ENCODE measurements at places on chromosomes 12 and 14.
A peak's percentile ranks its signal among the peaks of the same experiment; 100 is the strongest.

DNA sequence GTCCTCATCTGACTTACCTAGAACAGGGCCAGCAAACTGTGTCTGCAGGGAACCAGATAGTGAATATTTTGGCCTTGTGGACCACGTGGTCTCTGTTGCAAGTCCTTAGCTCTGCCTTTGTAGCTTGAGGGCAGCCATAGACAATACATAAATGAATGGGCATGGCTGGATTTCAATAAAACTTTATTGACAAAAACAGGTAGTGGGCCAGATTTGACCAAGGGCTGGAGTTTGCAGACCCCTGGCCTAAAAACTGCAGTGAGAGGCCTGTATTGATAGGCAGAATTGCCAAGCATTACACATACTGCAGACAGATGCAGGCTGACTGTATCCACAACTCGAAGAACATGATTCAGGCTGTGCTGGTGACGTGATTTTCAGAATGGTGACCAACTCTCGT, 25.3 kb downstream of the CCDC63 start:
- DNase-seq = no peak

- DNase-seq = no peak
These were observed 546.2 kb upstream of the ATP2B1 start for GRCh38 chr12:90254796-90255195.

DNA sequence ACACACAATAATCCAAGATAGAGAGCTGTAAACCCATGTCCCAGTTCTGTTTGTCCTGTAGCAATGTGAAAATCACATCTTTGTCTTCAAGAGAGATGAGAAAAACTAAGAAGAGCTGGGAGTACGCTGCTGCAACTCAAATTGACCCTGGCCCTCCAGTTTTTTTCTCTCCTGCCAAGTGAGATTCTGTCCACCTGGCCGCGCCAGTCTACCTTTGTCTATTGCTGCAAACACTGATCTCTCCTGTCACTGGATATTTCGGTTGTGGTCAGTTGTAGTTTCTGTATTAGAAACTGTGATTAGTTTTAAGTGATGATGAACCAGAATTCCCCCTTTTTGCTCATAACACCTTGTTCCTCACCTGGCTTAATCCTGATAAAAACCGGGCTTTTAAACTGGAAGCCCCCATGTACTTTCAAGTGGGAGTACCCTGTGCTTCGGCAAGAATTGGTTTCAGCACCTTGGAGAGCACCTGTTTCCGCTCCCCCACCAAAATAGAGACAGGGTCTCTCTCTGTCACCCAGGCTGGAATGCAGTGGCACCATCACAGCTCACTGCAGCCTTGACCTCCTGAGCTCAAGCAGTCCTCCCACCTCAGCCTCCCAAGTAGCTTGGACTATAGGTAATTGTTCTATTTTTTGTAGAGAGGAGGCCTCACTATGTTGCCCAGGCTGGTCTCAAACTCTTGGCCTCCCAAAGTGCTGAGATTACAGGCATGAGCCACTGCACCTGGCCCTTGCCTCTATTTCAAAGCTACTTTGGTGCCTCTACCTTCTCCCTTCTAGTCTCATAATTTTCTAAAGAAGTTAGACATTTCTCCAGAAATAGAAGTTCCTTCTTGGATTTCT, 156.8 kb downstream of the PHETA1 start:
- DNase-seq = no peak

DNA sequence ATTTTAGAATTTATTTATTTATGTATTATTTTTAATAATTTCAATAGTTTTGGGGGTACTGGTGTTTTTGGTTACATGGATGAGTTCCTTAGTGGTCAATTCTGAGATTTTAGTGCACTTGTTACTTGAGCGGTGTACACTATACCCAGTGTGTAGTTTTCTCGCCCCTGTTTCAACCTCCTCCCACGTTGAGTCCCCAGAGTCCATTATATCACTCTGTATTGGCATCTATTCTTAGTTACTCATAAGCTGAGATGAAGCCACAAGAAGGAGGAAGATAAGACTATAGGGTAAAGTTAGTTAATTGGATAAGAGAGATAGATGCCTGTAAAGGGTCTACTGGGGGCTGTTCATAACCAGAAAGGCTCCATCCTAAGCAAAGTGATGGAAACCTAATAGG, 4.0 kb downstream of the C1S start:
- no peak for DNase-seq

- DNase-seq = no peak
These were observed 29.0 kb downstream of the LTBP2 start for GRCh38 chr14:74582910-74583581.

- DNase-seq = peak; percentile 15
These were observed 28.6 kb downstream of the FIGNL2 start for GRCh38 chr12:51819736-51820525.

GRCh38 chr12:16002880-16003279, 91.7 kb downstream of the DERA start:
- no peak for DNase-seq

DNA sequence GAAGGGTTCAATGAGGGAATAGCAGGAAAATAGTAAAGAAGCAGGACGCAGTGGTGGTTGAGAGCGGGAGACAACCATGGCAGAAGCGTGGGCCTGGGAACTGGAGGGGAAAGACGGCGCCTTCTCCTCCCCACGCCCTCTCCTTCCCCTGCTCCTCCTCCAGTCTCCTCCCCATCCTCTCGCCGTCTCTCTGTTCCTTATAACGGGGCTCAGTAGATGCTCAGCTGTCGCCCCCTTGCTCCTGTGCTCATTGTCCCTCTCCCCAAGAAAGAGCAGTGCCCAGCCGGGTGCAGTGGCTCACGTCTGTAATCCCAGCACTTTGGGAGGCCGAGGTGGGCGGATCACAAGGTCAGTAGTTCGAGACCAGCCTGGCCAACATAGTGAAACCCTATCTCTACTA, 142.0 kb downstream of the BCL11B start:
- DNase-seq = no peak
